ENCODE measurements at places on chromosomes 1 and 21.

DNA sequence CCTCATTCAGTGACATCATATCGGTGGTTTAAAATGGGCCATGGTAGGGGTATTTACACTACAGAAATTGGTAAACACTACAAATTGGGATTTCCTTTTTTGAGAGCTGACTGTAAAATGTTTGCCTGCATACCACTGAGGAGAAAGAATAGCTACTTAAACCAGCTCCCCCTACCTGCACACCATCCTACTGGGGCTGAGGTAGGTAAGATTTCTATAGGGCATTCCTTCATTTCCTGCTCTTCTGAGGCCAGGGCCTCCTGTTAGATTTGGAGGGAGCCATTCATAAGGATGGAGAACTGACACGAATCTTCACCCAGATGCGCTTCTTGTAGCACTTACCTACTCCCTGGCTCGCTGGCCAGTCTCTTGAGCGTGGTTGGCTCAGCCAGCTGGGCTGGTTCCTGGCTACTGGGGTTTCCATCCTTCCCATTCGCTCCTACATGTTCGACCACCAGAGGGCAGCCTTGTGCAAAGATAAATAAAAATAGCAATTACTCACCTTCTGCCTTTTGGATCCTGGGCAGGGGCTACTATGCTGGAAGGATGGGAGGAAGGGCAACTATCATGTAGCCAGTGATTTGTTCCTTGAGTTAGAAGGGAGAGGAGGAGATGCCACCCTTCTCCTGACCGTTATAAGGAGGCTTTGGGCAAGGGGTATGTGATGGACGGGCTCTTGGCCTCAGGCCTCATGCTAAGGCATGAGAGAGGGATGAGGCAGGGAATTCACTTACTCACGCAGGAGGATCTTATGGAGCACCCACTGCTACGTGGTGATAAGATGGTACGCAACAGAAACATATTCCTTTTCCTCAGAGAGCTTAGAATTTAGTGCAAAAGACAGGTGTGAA, 10.7 kb downstream of the OPTC start:
- peak; percentile 94 for DNase-seq

DNA sequence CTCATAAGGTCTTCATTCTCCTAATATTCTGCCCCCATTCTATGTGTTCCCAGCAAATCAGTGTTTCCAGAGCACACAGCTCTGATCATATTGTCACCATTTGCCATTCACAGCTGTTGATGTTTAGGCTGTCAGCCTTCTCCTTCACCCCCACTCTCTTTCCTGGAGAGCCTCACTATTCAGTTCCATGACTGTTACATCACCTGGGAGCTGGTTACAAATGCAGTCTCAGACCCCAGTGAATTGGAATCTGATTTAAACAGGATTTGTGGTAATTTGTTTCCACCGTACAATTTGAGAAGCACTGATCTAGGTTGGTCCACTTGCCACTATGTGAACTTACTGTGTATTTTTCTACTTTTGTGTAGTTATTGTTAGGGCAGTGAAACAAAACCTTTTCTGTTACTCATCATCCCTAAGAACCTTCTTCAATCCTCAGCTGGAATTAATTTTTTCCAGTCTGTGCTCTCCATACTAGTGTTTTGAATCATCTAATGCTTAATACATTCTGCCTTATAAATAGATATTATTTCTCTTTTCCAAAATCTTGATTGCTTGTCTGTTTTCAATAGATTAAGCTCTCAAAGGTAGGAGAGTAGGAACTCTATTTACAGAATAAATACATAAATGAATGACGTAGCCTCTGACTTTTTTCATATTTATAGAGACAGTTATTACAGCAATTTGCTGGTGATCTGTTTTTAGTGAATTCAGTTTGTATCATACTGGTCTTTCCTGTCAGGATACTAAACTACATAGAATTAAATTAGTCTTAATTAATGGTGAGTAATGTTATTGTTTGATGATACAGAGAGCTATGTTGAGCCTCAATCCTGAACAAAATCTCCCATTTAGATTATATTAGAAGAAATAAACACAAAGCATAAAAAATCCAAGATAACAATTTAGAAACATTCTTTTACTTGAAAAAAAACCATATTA, 8.1 kb downstream of the SNX7 start:
- DNase-seq: no peak

- no peak for DNase-seq
Measured at GRCh38 chr1:154729577-154729976, 121.6 kb upstream of the ADAR start.

DNA sequence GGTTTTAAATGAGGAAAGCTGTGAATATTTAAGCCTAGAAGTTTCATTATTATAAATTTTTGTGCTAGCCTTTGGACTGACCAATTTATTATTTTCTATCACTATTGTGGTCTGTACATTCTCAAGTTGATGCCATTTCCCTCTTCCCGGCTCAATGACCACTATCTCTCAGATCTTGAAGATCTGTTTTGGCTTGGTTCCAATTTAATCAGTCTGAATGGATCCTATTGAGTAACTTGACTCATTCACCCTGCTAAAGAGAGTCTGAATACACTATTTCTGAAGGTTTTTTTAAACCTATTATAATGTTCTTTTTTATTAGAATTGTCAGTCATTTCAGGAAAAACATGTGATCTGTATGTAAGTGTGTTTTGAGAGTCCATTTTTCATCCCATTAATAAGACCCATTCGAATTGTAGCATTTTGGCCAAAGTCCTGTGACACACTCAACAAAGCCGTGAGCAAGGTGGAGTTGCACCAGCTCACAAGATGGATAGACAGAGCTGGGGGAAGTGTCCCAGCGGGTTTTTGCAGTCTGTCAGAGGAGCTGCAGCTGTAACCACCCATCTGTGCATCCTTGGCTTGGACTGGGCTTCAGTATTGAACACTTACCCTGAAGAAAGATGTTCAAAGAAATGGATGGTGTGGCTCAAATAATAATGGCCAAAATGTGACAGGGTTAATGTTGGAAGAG, 145.6 kb downstream of the NFIA start:
- no peak for DNase-seq

DNA sequence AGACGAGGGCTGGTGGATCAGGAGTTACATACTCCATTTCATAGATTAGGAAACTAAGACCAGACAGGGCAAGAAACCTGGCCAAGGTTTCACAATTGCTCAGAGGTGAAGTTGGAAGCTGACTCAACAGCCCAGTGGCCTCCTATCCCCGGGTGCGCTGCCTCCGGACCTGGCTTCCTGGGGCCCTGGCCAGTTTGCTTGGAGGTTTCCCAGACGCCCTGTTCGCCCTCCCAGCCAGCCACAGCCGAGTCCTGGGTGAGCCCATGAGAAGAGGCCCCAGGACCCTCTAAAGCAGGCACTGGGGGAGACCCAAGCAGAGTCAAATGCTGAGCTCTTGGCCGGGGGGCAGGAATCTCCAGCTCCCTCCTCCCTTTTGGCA, 180.1 kb downstream of the ZBTB18 start:
- no peak for DNase-seq

GRCh38 chr1:156845055-156845952, 13.6 kb downstream of the INSRR start:
- DNase-seq: no peak

DNA sequence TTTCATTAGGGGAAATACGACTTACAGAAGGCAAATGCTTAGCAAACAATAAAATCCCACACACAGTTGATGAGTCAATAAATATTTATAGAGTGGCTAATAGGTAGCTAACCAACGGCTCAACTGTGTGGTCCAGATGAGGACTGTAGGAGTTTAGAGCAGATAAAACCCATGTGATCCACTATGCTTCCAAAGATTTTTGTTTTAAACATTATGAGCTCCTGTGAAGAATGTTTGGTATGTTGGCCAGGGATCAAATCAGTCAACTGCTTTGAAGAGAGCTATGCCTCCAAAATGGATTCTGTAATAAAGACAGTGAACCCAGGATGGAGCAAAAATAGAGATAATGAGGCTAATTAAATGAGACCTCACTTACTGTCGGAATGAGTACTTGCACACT, 72.3 kb upstream of the COL11A1 start:
- DNase-seq: no peak

DNA sequence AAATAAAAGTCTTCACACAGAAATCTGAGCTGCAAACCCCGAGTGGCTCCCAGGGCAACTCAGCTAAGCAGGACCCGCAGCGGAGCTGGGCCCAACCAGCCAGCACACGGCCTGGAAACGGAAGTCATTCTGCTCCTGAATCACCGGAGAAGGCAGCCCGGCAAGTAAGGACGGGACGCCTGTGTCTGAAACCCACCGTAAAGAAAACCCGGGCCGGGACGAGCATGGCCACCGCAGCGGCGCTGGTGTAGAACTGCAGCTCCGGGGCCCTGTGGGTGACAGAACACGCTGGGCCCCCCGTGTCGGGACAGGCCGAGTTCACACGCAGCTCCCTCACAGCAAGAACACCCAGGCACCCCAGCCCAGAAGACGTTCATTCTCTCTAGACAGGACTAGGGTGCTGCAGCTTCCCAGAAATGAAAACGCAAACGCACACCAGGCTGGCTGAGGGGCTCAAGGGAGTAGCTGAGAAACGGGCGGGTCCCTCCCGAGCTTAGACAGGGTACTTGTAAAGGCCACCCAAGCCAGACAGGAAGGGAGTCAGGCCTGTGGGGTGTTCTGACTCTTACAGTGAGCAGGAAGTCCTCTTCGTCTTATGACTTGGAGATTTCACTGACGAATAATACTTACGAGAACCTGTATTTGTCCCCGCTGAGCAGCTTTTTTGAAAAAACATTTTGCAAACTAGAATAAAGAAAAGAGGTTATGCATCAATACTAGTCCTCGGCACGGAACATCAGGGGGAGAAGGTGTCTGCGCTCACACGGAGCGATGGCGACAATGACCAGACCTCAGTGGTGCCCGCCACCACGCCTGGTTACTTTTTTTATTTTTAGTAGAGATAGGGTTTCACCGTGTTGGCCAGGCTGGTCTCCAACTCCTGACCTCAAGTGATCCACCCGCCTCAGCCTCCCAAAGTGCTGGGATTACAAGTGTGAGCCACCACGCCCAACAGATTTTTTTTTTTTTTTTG, 10.9 kb upstream of the CDK11B start:
- no peak for DNase-seq

DNA sequence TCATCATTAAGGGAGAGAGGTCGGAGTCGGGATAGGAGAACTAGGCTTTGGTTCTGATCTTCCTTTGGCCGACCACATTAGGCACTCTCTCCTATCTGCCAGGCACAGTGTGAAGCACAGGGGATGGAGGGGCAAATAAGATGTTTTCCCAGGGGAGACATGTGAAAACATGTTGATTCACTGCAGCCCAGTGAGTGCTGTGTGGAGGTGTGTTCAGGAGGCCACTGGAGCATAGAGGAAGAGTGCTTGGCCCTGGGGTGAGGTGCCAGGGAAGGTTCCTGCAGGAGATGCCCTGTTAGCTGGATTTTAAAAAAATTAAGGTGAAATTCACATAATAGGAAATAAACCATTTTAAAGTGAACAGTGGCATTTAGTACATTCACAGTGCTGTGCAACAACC, 3.7 kb downstream of the VANGL2 start:
- no peak for DNase-seq

DNA sequence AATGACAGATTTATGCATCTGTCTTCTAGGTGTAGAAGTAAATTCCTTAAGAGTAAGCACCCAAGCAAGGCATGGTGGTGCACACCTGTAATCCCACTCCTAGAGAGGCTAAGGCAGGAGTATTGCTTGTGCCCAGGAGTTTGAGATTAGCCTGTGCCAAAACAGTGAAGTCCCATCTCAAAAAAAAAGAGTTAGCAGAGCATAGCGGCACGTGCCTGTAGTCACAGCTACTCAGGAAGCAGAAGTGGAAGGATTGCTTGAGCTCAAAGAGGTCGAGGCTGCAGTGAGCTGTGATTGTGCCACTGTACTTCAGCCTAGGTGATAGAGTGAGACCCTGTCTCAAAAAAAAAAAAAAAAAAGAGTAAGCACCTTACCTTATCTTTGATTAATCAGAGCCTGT, 15.1 kb upstream of the TIPRL start:
- no peak for DNase-seq

- DNase-seq: no peak
Measured at GRCh38 chr1:201870397-201870796, 18.3 kb upstream of the SHISA4 start.

DNA sequence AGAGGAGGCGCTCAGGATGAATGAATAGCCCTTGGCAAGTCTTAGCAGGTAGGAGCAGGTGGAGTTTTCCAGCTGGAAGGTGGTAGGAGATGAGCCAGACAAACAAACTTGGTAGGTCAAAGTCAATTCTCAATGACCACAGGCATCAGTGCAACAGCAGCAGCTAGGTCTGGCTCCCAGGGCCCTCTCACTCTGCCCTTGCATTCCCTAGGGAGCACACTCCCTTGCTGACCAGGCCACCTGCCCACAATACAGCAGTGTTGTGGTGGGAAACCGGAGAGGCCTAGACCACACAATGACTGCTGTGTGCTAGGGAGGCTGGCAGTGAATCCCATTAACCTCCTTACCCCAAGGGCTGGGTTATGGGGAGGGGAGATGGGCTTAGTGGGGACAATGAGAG, 13.0 kb upstream of the PAQR6 start:
- no peak for DNase-seq

DNA sequence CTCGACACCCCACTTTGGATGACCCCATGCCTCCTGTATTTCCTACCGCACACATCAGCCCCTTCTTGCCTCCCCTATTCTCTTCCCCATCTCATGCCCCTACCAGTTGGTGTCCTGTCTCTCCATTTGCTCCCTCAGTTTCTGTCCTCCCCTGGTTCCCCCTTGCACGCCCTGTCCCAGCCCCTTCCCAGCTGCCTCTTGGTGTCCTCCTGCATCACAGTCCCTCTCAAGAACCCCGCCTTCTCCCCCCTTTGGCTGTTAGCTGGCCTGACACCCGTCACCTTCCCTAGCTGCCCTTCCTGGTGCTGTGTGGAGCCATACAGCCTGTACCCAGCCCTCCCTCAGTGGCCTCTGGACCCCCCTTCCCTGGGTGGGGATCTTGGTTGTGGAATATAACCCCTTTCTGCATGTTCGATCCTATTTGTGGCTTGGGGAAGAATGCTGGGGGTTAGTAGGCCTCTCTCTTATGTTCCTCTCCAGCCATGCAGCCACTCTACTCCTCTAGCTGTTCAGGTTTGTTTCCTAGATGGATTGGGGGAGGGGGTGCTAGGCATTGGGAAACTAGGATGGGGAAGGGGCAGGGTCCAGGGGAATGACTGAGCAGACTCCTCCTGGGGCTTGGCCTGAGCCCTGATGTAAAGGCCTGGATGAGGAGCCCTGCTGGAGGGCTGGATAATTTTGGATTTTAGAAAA, 41.4 kb upstream of the NFASC start:
- DNase-seq: no peak

GRCh38 chr1:18637511-18637960, 6.9 kb downstream of the PAX7 start:
- DNase-seq: no peak
